Natural killer cell treated with Interleukin-12 subunit alpha and Interleukin-12 subunit beta and Interleukin-15 and Interleukin-18, amount 100 ng/mL, for 72 hours (primary cell): ENCODE measurements at places on chromosomes 7 and 10. TPM values are rescaled to one million over a fixed set of nuclear protein-coding genes. Genes with fewer than 3 reads are reported as not detected.

DNA sequence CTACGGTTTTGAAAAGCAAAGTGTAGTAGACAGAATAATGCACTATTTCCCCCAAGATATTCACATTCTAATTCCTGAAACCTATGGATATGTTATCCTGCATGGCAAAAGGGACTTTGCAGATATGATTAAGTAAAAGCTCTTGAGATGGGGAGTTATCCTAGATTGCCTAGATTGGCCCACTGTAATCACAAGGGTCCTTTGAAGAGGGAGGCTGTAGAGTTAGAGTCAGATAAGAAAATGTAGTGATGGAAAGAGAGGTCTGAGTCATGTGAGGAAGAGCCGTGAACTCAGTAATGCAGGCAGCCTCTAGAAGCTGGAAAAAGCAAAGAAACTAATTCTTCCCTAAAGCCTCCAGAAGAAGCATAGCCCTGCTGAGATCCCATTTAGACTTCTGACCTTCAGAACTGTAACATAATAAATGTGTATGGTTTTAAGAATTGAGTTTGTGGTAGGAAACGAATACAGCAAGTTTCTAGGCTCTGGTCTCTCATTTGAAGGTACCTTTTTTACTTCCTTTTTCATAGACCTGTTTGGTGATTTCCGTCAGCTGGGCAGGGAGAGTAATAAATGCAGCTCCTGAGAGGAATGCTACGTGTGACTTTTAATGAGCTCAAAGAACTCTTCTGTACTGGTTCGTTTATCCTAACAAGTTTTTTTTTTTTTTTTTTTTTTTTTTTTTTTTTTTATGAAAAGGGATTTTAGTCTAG, 41.9 kb upstream of the NXPH1 start:
- DNase-seq = no peak

The CLDN12 gene
- 5.2 TPM for total RNA-seq

- no peak for DNase-seq
Observed at GRCh38 chr10:116477986-116478664, 50.5 kb downstream of the PNLIPRP3 start.

The MAT1A gene
- not detected for total RNA-seq

The GNAT3 gene
- total RNA-seq = not detected

DNA sequence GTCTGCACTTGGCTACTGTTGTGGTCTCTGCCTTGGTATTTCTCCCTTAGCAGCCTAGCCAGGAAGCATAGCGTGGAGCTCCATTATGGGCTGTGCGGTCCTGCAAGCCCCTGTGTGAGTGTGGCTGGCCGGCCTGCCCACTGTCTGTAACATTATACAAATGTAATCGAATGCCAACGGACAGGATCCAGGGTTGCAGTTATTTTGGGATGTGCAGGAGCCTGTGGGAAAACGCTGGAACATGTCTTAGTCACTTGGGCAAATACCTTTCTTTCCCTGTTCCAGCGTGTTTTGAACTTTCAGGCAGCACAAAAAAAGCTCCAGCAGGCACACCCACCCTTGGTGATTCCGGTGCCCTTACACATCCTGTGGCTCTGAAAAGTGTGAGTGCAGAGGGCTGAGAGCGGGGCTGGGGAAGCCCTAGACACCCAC, 29.5 kb downstream of the BAG3 start:
- no peak for DNase-seq

- no peak for DNase-seq
Observed at GRCh38 chr10:114526126-114526503, 121.8 kb upstream of the AFAP1L2 start.

DNA sequence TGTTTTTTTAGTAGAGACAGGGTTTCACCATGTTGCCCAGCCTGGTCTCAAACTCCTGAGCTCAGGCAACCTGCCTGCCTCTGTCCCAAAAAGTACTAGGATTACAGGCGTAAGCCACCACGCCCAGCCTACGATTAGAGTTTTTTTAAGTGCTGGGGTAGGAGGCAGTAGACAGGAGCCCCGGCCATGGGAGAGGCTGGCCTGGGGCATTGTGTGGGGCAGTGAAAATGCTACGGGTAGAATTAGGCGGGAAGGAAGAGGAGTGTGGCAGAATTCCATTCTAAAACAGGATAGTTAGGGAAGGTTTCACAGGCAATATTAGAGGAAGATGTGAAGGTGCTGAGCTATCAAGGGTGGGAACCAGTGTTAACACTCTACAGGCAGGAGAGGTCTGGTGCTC, 31.3 kb upstream of the FXYD4 start:
- no peak for DNase-seq

- DNase-seq = no peak
Observed at GRCh38 chr10:44883593-44884331, 27.4 kb upstream of the TMEM72 start.

DNA sequence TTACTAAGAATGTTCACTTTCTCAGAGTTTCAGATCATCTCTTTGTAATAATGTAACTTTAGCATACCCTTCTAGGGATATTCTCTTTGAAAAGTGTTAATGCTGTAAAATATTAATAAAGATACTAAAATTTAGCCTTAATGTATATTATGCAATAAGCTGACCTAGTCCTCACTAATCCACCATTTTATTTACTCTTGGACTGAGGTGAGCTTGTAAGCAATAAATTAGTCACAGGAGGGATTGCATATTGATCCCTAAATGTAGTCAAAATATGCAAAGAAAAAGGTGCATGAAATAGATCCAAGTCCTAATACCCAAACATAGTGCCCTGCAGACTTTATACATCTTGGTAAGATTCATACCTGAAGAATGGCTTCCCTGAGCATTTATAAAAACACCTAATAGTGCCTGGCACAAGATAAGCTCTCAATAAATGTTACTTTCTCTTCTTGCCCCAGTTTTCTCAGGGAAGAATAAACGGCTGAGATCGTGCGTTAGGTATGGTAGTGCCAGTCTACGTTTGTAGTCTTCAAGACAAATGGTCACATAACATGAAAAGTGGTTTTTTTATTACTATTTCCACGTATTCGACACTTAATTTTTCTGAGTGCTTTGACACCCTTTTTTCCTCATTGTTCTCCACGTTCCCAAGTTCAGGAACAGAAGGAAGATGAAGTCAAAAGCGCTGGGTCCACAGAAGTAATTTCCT, 14.3 kb downstream of the INSIG1 start:
- no peak for DNase-seq

DNA sequence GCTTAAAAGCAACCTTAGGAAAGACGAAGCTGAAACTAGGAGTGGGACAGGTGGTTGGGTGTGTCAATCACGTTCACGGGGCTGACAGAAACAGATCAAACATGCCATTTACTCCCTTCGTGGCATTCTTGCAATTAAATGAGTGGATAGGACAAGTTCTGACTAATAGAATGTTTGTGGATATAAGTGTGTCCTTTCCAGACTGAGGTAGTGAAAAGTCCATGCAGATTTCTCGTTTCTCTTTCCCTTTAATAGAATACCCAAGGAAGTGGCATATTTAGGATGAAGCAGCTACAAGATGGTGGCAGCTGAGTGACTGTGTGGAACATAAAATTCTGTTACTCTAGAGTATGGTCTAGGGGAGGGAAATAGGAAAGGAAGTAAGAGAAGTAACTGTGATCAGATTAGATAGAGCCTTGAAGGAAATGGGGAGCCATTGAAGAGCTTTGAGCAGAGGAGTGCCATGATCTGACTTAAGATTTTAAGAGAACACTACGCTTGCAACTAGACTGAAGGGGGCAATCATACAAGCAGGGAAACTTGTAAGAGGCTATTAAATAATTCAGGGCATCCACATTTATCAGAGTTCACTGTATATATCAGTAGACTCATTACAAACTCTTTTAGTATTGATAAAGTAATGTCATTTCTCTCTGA, 46.3 kb upstream of the HYAL4 start:
- no peak for DNase-seq

DNA sequence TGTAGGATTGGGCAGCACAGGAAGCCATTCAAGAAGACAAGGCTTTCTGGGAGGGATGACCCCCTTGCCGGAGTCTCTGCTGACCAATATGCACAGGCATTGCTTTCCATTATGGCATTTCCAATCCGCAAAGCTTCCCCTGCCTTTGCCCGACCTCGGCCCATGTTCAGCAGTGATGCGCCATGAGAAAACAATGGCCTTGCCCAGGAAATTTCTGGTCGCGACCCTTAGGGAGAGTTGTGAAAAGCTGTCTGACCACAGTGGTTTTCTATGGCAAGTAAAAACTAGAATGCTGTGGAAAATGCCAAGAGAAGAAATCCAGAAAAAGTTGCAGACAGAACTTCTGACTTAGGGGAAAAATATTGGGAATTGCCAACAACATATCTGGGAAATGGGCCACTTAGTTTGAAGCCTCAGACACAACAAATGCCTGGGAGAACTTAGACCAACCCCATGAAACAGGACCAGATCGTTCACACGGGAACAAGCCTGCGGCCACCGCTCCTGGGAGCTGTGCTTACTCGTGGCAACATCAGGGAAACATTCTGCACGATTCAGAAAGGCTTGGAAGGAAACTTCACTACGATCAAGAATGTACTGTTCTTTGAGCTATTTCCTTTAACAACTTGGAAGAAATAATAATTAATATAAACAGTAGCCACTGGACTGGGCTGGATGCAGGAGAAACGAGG, 512.4 kb downstream of the TNS3 start:
- no peak for DNase-seq

The TNPO3 gene
- 70.8 TPM for total RNA-seq

The VIPR2 gene
- 0.45 TPM for total RNA-seq

The TMEM236 gene
- total RNA-seq = 0.10 TPM

DNA sequence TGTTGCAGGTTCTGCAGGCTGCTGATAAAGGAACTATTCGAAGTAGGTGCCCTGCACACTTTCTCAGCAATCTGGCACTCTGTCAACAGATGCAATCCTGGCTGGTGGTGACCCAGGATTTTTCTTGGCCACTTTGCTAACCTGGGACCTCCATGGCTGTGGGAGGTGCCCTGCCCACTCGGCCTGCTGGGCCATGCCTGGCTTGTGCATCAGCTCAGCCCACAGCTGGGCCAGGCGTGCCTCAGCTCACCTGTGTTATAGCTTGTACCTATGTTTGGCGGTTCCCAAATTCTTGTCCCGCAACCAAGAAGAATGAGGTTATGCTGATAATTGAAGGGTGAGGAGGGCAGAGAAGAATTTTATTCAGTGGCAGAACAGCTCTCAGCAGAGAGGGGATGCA, 141.7 kb downstream of the NPY start:
- DNase-seq = no peak

DNA sequence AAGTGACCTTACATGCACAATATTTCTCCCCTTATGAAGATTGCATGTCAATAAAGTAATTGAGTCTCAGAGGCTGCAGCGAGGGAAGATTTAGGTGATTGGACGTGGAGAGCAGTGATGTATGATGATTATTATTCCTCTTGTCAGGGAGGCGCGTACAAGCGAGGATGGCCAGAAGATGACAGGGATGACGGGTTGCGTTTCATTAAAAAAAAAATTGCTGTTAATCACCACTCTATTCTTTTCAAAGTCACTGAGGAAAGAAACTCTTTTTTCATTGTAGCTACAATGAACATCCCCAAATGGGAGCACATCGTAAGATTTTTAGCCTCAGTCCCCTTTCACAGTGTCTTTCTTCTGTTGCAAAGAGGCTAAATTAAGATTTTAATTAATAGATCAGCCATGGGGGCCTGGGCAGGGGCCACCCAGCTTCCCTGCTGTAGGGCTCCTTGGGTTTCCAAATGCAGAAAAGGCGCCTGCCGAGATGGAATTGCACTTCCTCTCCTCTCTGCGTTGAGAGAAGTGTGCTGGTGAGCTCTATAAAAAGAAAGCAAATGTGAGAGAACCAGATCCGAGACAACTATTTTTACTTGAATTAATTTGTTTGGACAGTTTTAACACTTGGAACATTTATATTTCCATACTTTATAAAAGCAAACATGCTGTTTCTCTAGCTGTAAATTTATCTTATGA, 998.1 kb downstream of the LRMDA start:
- DNase-seq = no peak

The OR6B1 gene
- total RNA-seq = not detected

DNA sequence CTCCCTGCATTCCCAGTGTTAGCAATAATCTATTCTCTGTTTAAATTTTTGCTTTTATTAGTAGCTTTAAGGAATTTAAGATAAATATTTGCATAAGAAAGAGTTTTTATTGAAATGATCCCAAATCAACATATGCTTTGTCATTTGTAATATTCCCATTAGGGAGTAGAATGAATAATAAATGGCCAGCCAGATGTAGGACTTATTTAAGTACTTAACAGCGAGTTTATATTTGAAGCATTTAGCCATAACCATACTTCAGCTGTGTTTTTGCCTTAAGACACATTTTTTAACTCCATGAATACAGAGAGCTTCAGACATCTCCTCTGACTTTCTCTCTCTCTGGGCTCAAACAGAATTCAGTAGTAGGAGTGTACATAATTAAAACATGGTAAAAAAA, 103.6 kb downstream of the HGF start:
- DNase-seq = no peak

- no peak for DNase-seq
Observed at GRCh38 chr10:48504141-48504885, 100.6 kb downstream of the ARHGAP22 start.

- peak; percentile 37 for DNase-seq
Observed at GRCh38 chr10:5545778-5546710, 21.3 kb downstream of the CALML3 start.

DNA sequence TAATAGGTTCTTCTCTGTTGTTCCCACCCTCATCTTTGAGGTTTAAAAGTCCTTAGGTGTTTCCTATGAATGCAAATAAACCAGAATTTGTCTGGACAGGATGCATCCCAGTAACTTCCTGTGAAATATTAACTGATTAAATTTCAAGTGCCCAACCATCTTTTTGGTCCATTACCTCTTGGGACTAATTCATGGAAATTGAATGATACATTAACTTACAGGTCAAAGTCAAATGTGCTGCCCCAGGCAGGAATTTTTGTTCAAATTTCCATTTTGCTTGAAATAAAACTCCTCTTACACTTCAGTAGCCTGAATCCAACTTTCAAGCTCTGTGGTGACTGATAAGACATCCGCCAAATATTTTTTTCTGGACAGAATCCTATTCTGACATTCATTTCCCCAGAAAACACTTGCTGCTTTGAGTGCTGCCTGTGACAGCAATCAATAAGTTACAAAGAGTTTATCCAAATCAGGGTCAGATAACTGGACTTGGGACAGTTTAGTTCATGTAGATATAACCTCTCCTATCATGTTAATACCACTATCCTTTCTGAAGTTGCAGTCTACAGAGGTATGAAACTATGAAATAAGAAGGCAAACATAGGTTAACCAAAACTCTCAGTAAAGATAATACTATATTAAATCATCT, 383.5 kb downstream of the POM121L12 start:
- DNase-seq = no peak

- DNase-seq = no peak
Observed at GRCh38 chr7:83204715-83205114, 42.0 kb upstream of the PCLO start.

DNA sequence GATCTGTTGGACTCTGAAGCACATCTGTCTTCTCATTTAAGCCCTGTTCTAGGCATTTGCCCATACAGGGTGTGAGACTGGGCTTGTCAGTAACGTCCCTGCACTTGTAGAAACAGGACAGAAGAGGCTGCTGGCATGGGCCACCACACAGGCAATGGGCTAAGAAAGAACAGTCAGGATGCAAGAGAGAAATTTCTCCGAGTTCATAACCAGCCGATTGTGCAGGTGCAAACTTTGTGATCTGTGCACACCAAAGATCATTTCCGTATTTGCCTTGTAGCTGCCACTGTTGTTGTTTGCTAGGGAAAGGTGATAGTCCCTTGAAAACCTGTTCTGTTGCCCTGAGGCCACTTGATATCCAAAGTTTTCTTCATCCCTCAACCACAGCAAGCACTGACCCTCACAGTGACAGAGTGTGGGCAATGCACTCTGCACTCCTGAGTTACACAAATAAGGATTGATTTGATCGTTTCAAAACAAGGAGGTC, 20.3 kb downstream of the KLF6 start:
- DNase-seq = no peak
